HFFc6 (cell line): ENCODE measurements at places on chromosomes 5 and 9. TPM values are rescaled to one million over a fixed set of nuclear protein-coding genes. Genes with fewer than 3 reads are reported as not detected.

MAP1B gene
- total RNA-seq = 149 to 236 TPM (median 215 TPM) in 3 replicates

- H3K27me3 ChIP-seq = peaks cover 4% of the 10 kb centered on the region
- no peaks in the 10 kb centered on the region for H3K4me1 ChIP-seq
- no peaks in the 10 kb centered on the region for H3K36me3 ChIP-seq
- no peak for DNase-seq
Measured at GRCh38 chr5:180155365-180155926, 53.6 kb downstream of the RASGEF1C start.

GRCh38 chr9:72579880-72580550, 58.6 kb downstream of the TMC1 start:
- H3K27me3 ChIP-seq = no peaks in the 10 kb centered on the region; the same call in 1 of the 2 replicates
- DNase-seq = peak; percentile 62

- peak overlapping the region; percentile 3; the same call in 1 of the 2 replicates for H3K4me3 ChIP-seq
- H3K27me3 ChIP-seq = peaks cover 4% of the 10 kb centered on the region; the same call in 1 of the 2 replicates
- peaks cover 24% of the 10 kb centered on the region; the same call in 1 of the 2 replicates for H3K4me1 ChIP-seq
Measured at GRCh38 chr9:18058564-18059442, 415.1 kb upstream of the ADAMTSL1 start.

PCDHB9 gene
- total RNA-seq = 1.0 to 4.8 TPM (median 2.7 TPM) in 3 replicates

DNA sequence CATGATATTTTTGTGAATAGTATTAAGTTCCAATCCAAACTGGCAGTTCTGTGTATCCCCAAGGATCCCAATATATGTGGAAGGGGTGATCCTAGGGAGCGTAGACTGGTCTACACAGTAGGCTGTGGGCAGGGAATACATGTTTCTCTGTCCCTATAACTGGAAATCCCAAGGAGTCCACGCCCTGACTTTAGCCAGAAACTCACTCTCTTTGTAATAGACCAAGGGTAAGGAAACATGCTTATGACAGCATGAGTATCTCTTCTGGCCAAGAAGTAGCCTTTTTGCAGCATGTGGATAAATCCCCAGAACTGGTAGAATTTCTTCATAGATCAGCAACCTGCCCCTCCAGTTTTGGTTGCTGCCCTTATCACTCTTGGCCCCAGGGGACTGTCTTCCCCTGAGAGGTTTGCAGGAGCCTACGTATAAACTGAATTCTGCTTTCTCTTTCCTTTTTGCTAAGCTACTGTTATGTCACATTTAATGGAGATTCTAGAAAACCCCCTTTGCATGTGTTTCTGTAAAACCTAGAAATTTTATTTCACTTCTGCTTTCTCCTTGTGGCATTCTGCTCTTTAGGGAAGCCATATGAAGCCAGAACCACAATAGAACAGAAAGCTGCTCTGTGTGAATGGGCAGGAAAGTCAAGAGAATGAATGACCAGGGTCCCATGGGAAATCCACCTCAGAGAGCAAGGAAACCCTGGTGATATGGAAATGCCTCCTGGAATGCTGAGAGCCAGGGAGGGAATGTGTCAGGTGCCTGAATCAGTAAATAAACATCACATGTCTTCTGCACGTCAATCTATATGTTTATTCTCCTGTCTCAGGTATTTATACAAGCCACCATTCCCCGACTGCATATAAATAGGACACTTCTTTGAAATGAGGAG, 3.5 kb downstream of the IFNA2 start:
- no peak overlapping the region for H3K4me3 ChIP-seq
- no peaks in the 10 kb centered on the region for H3K36me3 ChIP-seq
- DNase-seq = no peak
- peaks cover 30% of the 10 kb centered on the region for H3K27me3 ChIP-seq
- no peaks in the 10 kb centered on the region for H3K4me1 ChIP-seq

IRX4 gene
- total RNA-seq = not detected in 3 replicates

NCS1 gene
- total RNA-seq = 92.9 to 97.8 TPM (median 95.7 TPM) in 3 replicates

TYRP1 gene
- not detected in 3 replicates for total RNA-seq

DNA sequence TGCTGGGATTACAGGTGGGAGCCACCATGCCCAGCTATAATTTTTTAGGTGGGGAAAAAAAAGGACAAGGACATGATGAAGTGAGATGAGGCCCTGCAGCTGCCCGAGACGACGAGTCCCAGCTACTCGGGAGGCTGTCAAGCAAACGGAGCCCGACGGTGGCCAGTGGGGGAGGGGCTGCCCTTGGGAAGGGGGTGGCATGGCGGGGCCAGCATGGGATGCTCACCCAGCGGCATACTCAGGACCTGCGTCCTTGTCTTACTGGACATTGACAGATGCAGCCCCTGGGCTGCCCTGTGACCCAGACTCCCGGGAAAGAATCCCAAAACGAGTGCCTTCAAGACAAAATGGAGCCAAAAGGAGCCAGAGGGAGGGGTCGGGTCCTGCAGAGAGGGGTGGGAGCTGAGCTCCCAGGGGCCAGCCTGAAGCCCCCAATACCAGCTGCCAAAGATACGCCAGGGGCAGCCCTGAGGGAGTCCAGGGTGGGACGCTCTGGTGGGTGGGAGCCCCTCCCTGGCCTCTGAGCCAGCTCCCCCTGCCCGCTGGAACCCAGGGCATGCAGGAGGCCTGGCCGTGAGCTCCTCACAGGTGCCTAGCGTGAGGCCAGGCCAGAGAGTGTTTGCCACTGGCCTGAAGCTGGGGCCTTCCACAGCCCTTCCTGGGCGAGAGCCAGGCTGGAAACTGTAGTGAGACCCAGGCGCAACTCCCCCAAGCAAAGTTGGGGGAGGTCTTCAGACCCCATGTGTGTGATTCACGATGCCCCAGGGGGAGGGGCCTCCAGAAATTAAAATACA, 15.7 kb downstream of the CCDC187 start:
- no peak for DNase-seq
- H3K36me3 ChIP-seq = no peaks in the 10 kb centered on the region
- H3K4me1 ChIP-seq = no peaks in the 10 kb centered on the region
- H3K27ac ChIP-seq = no peak overlapping the region
- peaks cover 16% of the 10 kb centered on the region for H3K27me3 ChIP-seq

DNA sequence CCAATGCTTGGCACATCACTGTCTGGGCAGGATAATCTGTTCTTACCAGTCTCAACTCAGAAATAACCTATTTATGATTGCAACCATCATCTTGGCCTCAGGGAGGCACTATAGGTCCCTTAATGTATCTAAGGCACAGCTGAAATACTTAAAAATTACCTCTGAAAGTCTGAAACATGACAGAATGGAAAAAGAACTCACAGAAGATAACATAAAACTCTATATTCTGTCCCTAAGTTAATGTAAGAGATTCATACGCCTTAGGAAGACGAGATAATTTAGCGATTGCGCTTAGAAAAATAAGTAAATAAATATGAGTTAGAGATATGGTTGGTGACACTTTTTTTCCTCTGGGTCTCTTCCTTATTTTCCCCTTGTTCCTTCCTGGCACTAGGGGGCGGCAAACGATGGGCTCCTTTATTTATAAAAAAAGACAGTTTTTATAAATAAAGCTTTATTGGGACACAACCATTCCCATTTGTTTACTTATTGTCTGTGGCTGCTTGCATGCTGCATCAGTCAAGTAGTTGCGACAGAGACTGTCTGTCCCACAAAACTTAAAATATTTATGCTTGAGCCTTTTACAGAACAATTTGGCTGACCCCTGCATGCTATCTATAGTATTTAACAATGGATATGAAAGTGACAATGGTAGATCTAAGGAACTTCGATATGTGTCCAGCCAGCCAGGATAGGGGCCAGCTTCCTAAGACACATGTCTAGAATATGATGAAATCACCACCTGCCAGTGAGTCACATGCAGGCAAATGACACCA, 79.6 kb downstream of the PDE4D start:
- DNase-seq = peak; percentile 58
- no peak overlapping the region for H3K27ac ChIP-seq
- no peaks in the 10 kb centered on the region for H3K36me3 ChIP-seq
- H3K27me3 ChIP-seq = peaks cover 14% of the 10 kb centered on the region

- peaks cover 10% of the 10 kb centered on the region for H3K4me1 ChIP-seq
- H3K4me3 ChIP-seq = no peak overlapping the region
- H3K27me3 ChIP-seq = peaks cover 27% of the 10 kb centered on the region
- no peak for DNase-seq
Measured at GRCh38 chr9:95360866-95361265, 43.4 kb upstream of the FANCC start.

GRCh38 chr5:132457371-132458225, 33.0 kb downstream of the IRF1 start:
- peaks cover 15% of the 10 kb centered on the region; the same call in 1 of the 2 replicates for H3K36me3 ChIP-seq
- H3K27me3 ChIP-seq = no peaks in the 10 kb centered on the region; the same call in 1 of the 2 replicates
- peaks cover 53% of the 10 kb centered on the region for H3K4me1 ChIP-seq
- H3K27ac ChIP-seq = peak overlapping the region; percentile 90
- peak; percentile 55 for DNase-seq

GADD45G gene
- total RNA-seq = 0.23 to 0.24 TPM in 2 of 3 replicates, not detected in the other

CETN3 gene
- 26.4 and 27.6 TPM in 2 replicates for total RNA-seq

NFIB gene
- total RNA-seq = 0.85 to 6.2 TPM (median 1.2 TPM) in 3 replicates

DNA sequence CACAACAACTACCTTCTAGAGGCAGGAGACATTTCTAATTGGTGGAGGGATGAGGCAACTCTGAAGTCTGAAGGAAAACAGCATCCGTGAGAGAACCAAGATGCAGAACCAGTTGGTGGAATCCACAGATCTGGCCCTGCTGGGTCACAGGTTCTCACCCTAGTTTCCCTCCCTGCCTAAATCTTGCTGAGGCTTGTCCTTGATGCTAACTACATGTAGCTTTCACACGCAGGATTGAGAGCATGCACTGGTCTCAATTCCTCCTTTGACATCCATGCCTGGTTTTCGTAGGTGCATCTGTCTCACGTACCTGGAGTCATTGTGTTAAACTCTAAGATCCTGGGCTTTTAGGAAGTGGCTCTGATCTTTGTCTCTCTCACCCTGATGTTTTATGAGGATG, 9.7 kb upstream of the F2RL1 start:
- H3K27me3 ChIP-seq = peaks cover 3% of the 10 kb centered on the region
- no peak for DNase-seq
- no peak overlapping the region for H3K27ac ChIP-seq
- no peaks in the 10 kb centered on the region for H3K36me3 ChIP-seq
- H3K4me1 ChIP-seq = peaks cover 58% of the 10 kb centered on the region
- no peak overlapping the region for H3K4me3 ChIP-seq

GRCh38 chr9:138075961-138076649, 198.5 kb downstream of the CACNA1B start:
- no peak overlapping the region for H3K27ac ChIP-seq
- no peak overlapping the region for H3K4me3 ChIP-seq
- peaks cover 17% of the 10 kb centered on the region for H3K36me3 ChIP-seq
- H3K4me1 ChIP-seq = no peaks in the 10 kb centered on the region
- DNase-seq = no peak

FBN2 gene
- 199 to 285 TPM (median 204 TPM) in 3 replicates for total RNA-seq

DNA sequence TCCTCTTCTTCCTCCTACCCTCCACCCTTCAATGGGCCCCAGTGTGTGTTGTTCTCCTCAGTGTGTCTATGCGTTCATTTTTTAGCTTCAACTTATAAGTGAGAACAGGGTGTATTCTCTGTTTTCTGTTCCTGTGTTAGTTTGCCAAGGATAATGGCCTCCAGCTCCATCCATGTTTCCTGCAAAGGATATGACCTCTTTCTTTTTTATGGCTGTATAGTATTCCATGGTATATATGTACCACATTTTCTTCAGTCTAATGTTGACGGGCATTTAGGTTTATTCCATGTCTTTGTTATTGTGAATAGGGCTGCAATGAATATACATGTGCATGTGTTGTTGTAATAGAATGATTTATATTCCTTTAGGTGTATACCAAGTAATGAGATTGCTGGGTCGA, 634.9 kb upstream of the SEMA6A start:
- H3K4me1 ChIP-seq = no peaks in the 10 kb centered on the region
- no peaks in the 10 kb centered on the region; the same call in 1 of the 2 replicates for H3K27me3 ChIP-seq
- DNase-seq = no peak
- no peak overlapping the region for H3K27ac ChIP-seq
- no peak overlapping the region for H3K4me3 ChIP-seq
- H3K36me3 ChIP-seq = no peaks in the 10 kb centered on the region

DNA sequence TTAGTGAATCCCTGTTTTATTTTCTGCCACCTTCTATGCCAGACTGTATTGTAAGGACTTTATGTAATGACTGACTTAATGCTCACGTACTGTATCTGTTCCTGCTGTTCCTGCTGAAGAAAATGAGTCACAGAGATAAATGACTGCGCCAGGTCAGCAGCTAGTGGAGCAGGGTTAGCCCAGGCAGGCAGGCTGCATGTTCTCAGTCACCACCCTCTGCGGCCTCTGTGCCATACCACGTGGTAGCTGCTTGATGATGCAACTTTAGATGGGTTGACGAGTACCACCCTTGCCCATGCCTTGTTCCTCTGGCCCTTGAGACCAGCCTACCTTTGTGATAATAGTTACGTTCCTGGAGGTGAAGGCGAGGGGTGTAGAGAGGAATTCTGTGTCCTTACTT, 161.9 kb downstream of the TRIO start:
- H3K27ac ChIP-seq = peak overlapping the region; percentile 76
- peak; percentile 76 for DNase-seq
- peaks cover 20% of the 10 kb centered on the region for H3K27me3 ChIP-seq
- H3K4me1 ChIP-seq = peaks cover 76% of the 10 kb centered on the region

GRCh38 chr5:72633041-72633445, 125.8 kb upstream of the ZNF366 start:
- no peaks in the 10 kb centered on the region for H3K36me3 ChIP-seq
- peak; percentile 18 for DNase-seq
- H3K27me3 ChIP-seq = no peaks in the 10 kb centered on the region
- H3K4me1 ChIP-seq = peaks cover 40% of the 10 kb centered on the region
- peak overlapping the region; percentile 16; the same call in 1 of the 2 replicates for H3K4me3 ChIP-seq
